ENCODE measurements at places on chromosomes 11 and 22.

- no peak for DNase-seq
These were observed 355.2 kb downstream of the SOX6 start for GRCh38 chr11:16001044-16001568.

DNA sequence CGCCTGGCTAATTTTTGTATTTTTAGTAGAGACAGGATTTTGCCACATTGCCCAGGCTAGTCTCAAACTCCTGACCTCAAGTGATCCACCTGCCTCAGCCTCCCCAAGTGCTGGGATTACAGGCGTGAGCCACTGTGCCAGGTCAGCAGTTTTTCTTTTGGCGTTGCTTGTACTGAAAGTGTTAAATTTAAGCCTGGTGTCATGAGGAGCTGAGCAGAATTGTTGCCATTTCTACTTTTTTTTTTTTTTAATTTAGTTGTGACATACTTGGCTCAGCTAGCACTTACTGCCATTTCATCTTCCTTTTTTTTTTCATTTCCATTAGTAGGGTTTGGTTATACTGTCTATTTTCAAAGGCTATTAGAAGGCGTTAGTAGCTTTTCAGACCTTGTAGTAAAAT, 10.7 kb downstream of the TAB1 start:
- no peak for DNase-seq

DNA sequence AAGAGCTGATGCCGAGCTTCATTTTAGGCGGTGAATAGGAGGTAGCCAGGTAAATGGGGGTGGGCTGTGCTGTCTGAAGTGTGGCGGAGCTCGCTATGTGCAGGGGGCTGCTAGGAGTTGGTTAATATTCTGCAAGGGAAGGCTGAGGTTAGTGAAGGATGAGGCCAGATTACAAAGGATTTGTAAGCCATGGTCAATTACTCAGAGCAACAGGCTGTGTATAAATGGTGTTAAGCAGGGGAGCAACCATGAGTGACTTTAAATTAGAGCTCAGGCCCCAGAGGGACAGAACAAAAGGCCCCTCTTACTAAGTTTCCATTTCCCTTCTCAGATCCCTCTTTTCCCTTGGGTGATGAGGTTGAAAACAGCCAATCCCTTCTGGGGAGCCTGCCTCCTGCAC, 7.3 kb upstream of the MCAM start:
- no peak for DNase-seq

- no peak for DNase-seq
These were observed 18.1 kb upstream of the EFCAB6 start for GRCh38 chr22:43829904-43830851.

- no peak for DNase-seq
These were observed 51.6 kb upstream of the CCDC34 start for GRCh38 chr11:27414644-27415043.

GRCh38 chr11:44305470-44306051, 4.4 kb downstream of the ALX4 start:
- DNase-seq: no peak

DNA sequence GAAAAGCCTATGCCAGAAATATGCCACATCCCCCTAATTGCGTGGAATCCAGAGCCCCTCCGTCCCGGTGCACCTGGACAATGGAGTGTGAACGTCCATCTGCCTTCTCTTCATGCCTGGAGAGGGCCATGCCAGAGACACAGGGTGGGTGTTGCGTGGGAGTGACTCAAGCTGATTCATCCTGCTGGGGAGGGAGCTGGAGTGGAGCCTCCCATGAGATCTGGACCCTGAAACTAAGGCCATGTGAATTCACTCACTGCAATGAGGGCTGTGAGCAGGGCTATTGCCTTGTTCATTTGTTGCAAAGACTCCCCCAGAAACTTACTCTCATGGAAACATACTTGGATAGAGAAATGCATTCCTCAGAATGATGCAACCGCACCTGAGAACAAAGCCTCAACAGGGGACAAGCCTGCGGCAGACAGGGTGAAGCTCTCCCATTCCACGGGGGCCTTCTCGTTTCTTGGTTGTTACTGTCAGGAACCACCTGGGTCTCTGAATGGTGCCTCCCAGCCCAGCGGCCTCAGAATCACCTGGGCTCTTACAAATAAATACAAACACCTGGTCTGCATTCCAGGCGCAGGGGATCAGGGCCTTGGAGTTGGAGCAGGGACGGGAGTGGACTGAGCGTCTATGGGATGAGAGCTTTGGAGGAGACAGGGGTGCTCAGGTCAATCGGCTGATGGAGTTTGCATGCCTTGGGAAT, 1031.2 kb downstream of the BRD1 start:
- DNase-seq: no peak

GRCh38 chr11:72452495-72452894, 18.2 kb upstream of the CLPB start:
- no peak for DNase-seq

All from amniotic stem cell (primary cell).